ENCODE measurements at places on chromosomes 12 and 14.

DNA sequence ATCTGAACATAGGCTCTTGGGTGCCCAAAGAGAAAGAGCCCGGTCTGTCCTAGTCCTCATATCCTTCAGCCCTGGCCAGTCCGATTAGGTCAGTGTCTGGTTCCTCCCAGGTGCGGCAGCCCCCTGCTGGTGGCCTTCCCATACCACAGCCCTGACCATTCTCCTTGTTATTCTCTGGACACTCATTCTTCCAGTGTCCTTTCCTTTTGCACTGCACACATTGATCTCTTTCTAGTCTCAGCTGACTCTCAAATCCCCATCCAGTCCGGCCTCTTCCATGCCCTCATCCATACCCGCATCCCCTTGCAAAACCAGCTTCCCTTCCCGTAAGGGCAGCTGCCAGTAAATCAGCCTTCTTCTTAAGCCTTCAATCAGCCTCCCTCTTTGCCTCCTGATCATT lies 1316.3 kb downstream of the TMEM121 start:
- DNase-seq, result no peak

DNA sequence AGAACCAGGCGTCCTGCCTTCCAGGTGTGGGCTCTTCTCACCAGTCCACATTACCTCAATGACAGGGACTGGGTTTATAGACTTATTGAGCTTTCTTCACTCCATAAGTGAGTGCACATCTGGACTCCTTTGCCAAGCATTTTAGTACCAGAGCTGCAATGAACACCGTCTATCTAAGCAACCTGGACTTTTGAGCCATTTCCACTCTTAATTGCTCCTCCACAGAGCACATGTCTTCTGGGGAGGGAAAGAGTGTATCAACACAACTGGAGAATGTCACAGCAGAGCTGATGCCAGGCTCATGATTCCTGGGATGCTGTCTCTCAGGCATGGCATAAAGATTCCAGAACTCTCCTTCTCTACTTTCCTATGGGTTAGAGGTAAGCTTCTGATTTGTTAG lies 43.0 kb upstream of the BDKRB2 start:
- no peak for DNase-seq

DNA sequence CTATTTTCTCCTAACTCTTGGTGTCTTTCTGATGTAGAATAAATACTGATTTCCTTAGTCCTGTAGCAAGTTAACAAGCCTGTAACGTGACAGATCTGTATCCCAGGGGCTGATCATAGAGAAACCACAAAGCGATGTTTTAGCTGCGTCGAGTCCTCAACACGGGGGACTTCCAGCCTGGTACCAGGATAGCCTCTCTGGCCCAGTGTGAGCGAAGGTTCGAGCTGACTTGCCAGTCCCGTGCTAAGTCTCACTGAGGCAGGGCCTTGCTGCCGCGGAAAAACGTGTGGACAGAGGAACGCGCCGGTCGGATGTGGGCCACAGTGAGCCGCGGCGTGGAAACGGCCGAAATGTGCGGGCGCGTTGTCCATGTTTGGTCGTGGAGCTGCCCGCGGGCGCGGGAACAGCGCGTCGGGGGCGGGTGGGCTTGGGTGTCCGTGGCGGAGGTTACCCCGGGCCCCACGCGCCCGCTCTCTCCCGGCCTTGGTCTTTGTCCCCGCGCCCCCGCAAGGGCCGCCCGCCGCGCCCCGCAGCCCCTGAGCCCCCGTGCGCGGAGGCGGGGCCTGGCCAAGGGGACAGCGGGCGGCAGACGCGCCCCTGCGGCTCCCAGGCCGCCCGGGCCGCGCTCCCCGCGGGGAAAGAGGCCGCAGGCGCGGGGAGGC lies 531 bp upstream of the EML1 start:
- DNase-seq, result no peak

DNA sequence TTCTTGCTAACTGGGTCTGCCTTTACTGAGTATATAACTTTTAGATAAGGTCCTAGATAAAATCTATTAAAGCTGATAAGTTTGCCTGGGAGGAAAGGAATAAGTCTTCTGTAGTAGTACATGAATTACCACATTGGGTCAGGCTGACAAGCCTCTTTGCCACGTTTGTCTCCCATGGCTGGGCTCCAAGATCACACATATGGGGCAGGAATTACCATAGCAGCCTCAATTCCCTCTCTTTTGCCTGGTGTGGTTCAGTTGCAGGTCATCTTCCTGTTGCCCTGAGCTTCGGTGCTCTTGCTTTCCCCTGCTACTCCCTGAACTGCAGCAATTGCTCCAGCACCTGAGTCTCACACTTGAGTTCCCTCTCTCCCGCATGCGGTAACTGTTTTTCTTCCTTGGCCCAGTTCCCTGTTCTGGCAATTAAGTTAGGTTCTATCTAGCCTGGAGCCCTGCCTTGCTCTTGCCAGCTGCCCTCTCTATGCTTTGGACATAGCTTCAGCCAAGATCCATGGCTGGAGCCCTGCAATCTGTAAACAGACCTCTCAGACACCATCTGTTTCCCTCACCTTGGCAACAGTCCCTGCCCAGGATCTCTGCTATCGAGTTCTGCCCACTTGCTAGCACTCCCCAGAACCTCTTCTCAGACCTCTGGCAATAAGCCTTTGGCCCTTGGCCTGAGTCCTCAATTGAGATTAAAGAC lies 5.8 kb upstream of the GLT8D2 start:
- DNase-seq, result peak; percentile 85

DNA sequence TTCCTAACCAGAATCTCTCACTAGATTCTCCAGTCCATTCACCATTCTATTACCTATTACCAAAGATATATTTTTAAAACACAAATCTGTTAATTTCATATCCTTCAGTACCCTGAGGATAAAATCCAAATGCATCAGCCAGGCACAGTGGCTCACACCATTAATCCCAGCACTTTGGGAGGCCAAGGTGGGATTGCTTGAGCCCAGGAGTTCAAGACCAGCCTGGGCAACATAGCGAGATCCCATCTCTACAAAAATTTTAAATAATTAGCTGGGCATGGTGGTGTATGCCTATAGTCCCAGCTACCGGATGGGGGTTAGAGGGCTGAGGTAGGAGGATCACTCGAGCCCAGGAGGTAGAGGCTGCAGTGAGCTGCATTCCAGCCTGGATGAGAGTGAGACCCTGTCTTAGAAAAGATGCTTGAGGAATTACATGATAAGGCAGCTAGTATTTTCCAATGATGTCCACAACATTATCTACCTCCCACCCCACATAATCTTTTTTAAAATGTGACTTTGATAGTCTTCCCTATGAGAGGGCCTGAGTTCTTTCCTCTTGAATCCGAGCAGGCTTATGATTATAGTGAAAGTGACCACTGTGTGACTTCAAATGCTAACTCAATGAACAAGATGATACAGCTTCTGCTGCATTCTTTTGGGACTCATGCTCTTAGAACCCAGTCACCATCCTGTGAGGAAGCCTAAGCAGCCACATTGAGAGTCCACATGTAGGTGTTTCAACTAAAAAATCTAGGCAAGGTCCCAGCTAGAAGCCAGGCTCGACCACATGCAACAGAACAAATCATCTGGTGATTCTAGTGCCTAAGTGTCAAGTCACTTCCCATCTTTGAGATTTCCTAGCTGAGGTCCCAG lies 18.0 kb downstream of the HECTD1 start:
- DNase-seq, result no peak

DNA sequence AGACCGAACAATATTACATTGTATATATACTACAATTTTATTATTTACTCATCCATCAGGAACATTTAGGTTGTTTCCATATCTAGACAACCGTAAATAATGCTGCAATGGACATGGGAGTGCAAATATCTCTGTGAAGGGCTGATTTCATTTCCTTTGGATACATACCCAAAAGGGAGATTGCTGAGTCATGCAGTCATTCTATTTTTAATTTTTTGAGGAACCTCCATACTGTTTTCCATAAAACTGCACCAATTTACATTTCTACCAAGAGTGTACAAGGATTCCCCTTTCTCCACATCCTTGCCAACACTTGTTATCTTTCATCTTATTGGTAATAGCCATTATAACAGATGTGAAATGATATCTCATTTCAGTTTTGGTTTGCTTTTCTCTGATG lies 84.7 kb downstream of the SLC41A2 start:
- DNase-seq, result no peak

DNA sequence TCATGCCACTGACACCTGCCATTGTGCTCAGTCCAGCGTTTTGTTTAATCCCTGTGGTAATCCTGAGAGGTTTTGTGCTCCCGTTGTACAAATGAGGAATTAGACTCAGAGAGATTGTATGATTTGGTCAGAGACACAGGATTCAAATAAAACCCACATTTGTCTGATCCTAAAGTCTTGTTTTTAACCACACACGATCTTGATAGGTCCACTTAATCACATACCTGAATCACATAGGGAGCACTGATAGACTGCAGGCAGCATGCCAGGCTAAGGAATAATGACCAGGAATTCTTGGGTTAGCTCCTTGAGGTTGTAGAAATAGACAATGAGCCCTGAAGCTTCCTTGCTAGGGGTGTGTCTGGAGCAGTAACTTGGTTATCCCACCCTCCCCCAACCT lies 202.6 kb upstream of the RGS6 start:
- DNase-seq, result no peak

DNA sequence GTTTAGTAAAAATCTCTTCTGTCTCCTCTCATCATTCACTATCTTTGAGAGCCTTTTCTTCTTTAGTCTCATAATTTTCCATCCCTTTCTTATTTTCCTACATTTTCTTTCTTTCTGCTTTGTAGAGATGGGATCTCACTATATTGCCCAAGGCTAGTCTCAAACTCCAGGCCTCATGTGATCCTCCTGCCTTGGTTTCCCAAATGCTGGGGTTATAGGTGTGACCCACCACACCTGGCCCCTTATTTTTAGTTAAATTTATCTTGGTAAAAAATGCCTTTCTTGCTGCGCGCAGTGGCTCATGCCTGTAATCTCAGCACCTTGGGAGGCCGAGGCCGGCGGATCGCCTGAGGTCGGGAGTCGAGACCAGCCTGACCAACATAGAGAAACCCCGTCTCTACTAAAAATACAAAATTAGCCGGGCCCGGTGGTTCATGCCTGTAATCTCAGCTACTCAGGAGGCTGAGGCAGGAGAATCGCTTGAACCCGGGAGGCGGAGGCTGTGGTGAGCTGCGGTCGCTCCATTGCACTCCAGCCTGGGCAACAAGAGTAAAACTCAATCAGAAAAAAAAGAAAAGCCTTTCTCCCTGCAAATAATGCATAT lies 996 bp downstream of the SLC2A3 start:
- no peak for DNase-seq

GRCh38 chr12:105099356-105099755 lies 8.2 kb upstream of the WASHC4 start:
- no peak for DNase-seq

DNA sequence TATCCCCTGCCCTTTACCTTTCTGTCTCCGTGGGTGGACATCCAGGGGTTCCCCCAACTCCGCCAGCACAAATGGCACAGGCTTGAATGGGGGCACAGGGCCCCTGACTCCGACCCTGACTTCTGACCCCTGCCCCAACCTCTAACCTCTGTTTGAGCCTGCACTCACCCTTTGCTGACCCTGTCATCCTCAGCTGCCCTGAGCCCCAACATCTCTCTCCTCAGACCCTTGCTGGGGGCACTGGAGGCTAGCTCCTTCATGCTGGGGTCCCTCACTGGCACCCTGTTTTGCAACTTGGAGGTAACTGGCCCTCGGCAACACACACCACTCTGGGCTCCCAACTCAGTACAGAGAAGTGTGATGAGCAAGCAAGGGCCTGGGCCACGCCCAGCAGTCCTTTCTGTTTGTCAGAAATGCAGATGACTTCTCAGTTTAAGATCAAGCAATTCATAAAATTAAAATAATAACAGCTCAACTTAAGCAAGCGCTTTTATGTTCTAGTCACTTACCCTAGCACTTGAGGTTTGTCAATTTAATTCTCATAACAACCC lies 2.1 kb downstream of the IFI27 start:
- no peak for DNase-seq

DNA sequence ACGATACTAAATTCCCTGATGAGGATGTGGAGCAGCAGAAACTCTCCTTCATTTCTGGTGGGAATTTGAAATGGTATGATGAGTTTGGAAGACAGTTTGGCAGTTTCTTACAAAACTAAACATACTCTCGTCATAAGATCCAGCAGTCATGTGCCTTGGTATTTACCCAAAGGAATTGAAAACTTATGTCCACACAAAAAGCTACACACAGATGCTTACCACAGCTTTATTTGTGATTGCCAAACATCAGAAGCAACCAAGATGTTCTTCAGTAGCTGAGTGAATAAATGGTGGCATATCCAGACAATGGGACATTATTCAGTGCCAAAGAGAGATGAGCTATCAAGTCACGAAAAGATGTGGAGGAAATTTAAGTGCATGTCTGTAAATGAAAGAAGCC lies 10.7 kb upstream of the APOLD1 start:
- DNase-seq, result no peak

DNA sequence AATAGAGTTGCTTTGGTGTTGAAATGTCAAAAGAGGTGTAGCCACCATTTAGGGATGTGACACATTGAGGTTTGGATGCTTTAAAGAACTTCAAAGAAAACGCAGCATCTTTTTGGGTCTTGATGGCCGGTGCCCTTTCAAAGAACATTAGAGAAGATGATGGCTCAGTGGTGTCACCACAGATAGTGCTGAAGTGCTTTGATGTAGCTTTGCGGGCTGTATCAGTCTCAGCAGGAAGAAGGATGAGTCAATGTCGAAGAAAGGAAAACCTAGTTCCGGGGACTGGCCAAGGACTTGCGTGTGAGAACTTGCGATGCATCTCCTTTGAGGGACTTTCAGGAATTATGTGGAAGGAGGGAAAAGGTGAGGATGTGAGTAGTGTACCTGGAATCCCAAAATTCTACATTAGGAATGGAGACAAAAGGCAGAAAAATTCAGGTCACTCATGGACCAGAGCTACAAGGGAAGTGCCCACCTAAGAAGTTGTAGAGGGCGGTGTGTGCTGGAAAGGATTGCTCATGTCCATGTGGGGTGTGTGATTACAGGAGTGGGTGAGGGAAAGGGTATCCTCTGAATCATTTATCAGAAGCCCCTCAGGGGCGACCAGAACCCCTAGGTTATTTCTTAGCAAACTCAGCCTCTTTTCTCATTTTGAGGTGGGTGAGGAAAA lies 39.7 kb upstream of the GZMB start:
- no peak for DNase-seq

- DNase-seq, result no peak
Measured at GRCh38 chr14:101761881-101762529, 496 bp downstream of the PPP2R5C start.

GRCh38 chr12:17928708-17929366 lies 161.2 kb downstream of the RERGL start:
- DNase-seq, result no peak

DNA sequence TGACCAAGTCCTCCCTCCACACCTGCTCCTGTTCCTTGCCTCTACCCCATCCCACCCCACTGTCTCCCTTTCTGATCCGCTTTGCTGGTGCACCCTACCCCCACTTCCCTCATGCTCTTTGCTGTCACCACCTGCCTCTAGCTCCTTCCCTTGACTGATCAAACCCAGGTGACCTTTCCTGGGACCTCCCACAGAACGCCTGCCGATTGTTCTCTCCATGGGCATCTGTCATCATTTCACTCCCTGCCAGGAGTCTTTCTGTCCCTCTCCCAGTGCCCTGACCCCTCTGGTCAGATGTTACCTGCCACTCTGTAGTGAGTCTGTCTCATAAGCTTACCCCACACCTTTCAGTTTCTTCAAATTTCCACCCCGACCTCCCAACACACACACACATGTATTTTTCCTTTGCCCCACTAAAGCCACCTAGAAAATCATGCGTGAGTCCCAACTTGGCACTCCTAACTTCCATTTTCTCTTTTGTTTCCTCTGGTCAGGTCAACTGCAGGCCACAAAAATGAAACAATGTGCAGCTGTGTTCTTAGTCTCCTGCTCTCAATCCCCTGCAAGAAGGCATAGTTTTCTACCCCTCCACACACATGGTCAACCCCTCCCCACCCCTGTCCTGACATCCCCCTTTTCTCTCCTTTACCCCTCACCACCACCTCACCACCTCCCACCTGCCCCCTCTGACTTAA lies 229.8 kb downstream of the DPF3 start:
- no peak for DNase-seq
